ENCODE measurements at places on chromosomes 12 and 14. TPM values are rescaled to one million over a fixed set of nuclear protein-coding genes. Genes with fewer than 3 reads are reported as not detected.

Gene ACSM4
- not detected for total RNA-seq

Gene HSPB8
- total RNA-seq = 7.0 TPM

Gene ANO2
- under 0.01 TPM for total RNA-seq

Gene SPPL3
- total RNA-seq = 15.3 TPM

Gene KRT77
- not detected for total RNA-seq

Gene ESPL1
- total RNA-seq = 7.4 TPM

Gene TAS2R43
- total RNA-seq = not detected

Gene GNPNAT1
- total RNA-seq = 20.8 TPM

Gene NFE2
- not detected for total RNA-seq

Gene NUMB
- total RNA-seq = 52.7 TPM

Gene KLRG1
- 1.4 TPM for total RNA-seq

Gene GALNT9
- total RNA-seq = 0.13 TPM

Gene GZMB
- not detected for total RNA-seq
